ENCODE measurements at places on chromosomes 13 and 19.

GRCh38 chr19:19525611-19526380 is 2.9 kb upstream of the YJEFN3 start:
- DNase-seq, result no peak

DNA sequence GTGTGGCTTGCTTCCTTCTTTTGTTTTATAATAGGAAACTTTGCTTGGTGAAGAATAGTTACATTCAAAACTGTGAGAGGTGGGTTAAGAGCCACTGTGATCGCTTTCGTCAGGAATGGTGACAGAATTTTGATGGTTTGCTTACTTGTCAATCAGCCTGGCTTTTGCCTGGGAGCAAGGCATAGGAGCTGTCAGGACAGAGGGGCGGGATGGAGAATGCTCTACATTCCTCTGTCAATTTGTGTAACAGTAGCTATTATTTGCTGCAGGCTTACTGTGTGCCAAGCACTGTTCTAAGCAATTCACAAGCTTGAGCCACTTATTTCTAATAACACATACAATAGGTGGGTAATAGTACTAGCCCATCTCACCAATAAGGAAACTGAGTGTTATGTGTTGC is 28.1 kb upstream of the TNFSF11 start:
- no peak for DNase-seq

DNA sequence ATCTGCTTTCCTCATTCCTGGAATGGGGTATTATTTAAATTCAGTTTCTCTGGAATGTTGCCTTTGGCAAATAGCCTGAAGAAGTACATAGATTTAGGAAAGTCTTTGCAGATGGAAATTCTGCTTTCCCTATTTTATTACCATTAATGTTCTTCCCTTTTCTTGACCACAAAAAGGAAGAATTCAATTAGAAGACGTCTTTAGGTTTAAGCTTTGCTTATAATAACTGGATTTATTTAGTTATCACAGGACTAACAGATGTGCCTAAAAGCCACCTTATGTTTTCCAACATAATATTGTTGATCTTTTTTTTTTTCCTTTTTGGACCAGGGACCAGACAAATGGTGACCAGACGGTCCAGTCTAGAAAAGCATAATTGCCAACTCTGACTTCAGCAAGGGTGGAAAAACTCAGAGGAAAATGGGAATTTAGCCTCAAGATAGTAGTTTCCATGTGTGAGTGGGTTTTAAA is 210.1 kb upstream of the SPRY2 start:
- no peak for DNase-seq

- DNase-seq, result no peak
These were observed 33.2 kb upstream of the TFDP1 start for GRCh38 chr13:113551081-113552000.

DNA sequence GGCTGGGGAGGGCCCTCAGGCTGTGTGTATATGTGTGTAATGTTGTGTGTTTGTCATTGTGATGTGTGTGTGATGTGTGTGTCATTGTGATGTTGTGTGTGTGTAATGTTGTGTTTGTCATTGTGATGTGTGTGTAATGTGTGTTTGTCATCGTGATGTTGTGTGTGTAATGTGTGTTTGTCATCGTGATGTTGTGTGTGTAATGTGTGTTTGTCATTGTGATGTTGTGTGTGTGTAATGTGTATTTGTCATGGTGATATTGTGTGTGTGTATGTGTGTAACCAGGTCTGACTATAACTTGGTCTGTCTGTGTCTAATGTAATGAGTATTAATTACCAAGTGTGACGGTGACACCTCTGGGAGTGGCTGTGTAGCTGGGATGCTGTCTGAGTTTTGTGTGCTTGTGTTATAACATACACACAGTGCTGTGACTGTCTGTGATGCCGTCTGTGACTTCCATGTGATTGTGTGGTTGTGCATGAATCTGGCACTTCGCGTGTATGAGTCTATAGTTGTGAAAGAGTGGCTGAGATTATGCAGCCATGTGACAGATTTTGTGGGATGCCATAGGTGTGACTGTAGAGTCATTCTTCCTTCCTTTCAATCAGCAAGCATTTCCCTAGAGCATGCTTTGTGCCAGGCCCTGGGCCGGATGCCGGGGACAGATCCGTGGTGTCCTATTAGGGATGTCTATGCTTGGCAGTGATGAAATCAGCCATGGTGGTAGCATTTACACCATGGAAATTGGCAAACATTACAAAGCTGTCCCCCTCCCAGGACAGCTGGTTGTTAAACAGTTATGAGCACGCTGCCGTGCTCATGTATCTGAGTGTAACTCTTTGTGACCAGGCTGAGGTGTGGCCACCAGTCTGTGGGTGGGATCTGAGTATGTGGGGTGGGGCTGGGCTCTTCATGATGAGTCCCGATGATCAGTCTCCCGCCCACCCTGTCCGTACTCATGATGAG is 6.4 kb downstream of the TNFSF14 start:
- DNase-seq, result no peak

GRCh38 chr13:74367193-74367592 is 233.0 kb upstream of the KLF12 start:
- no peak for DNase-seq

GRCh38 chr13:99042521-99043250 is 64.8 kb upstream of the DOCK9 start:
- DNase-seq, result no peak
